ENCODE measurements at places on chromosomes 5 and 9.

GRCh38 chr5:53430618-53431252, 49.7 kb upstream of the FST start:
- peak; percentile 52 for DNase-seq

DNA sequence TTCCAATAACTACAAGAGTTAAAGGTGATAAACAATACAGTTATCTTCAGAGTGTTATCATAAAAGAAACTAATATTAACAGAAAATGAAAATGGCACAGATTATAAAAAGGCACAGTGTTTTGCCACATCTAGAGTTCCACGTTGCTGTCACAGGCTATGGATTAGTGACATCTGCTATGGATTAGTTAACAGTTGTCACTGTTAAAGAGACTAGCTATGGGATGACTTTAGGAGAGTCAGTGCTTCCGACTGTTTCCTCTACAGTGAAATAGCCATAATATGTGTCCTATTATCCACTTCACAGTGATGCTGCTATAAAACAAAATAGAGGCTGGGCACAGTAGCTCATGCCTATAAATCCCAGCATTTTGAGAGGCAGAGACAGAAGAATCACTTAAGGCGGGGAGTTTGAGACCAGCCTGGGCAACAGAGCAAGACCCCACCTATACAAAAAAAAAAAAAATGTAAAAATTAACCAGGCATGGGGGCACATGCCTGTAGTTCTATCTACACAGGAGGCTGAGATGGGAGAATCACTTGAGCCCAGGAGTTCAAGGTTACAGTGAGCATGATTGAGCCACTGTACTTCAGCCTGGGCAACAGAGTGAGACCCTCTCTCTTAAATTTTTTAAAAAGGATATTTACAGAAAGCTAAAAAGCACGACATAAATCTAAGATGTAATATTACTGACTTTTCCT, 19.7 kb downstream of the MAPKAP1 start:
- no peak for DNase-seq

DNA sequence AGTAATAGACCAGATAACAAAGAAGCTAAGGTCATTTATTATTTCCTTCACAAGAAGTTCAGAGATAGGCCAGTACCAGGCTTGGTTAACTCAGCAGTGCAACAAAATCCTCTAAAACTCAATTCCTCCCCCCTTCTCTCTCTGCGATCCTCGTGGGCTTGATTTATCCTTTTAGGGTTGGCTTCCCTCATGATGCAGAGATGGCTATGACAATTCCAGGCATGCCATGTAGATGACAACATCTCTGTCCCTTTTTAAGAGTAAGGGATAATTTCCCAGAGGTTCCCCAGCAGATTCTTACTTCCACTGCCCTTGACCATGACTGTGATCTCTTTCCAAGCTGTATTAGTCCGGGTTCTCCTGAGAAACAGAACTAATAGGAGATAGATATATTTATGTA, 28.7 kb upstream of the DAP start:
- no peak for DNase-seq

DNA sequence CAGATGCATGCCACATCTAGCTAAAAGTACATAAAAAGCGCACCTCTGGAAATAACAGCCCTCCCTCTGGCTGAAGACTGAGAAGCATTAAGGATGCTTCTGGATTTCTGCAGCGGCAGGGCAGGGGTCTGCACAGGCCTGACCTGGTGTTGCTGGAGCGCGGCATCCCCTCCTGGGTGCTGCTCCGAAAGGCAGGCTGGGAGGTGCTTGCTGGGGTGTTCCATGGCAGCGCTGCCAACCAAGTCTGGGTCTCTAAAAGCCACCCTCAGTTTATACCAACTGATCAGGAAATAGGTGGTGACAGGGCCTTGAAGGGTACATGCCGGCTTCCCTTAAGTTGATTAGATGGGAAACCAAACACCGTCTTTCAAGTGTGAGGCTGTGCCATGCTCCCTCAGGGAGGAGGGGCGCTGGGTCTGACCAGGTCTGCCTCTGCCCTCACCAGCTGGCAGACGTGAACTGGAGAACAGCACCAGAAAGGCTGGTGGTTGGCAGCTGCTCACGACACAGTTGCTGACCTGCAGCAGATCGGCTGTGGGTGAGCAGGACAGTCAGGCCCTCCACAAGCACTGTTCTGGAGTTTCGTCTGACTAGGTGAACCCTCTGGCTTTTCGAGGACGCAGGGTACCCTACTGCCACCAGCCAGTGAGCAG, 81.6 kb downstream of the DAP start:
- DNase-seq: no peak

DNA sequence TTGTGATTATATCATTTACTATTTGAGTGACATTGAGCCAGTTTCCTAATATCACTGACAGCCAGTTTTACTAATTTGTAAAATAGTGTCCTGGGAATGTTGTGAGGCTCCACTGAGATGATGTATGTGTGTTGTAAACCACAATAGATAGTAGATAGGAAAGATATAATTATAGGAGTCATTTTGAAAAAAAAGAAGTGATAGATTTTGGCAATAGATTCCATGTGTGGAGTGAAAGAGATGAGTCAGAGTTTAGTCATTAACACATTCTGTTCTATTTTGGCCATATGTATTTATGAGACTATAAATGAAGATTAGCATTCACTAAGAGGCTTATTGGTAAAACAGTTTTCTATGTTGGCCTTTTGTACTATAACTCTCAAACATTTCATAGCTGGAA, 388.2 kb downstream of the FAM170A start:
- no peak for DNase-seq

DNA sequence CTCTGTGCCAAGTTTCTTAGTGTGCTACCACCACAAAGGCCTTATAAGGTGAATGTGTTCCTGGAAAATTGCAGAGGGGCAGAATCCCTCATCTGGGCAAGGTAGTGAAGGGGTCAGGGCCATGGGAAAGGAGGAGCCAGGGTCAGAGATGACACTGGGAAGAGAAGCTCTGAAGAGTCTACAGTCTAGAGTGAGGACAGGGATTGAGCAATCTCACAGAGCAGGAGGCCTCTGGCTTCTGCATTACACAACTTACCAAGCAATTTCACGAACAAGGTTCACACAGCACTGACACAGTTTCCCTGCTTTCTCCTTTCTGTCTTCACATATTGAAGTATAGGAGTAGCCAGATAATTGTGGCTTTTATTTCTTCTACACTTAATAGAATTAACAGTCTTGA, 24.5 kb upstream of the IDNK start:
- DNase-seq: no peak

- no peak for DNase-seq
Observed at GRCh38 chr9:4011054-4011453, 288.8 kb downstream of the GLIS3 start.

DNA sequence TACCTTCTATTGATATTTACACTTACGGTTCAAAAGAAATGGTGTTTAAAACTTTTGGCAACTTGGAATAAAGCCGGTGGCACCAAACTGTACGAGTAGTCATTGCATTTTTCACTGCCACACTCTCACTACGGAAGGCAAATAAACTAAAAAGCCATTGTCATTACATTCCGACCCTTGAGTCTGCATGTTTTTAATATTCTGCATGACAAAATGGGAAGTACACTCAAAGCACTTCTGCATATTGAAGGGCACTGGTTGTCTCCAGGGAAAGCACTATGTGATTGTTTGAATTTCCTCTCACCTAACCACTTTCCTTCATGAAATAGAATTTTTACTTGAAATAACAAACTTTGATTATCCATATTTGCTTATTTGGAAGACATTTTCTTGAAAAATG, 426.3 kb downstream of the CETN3 start:
- DNase-seq: no peak

- no peak for DNase-seq
Observed at GRCh38 chr9:134030821-134031470, 5.7 kb downstream of the BRD3OS start.

GRCh38 chr9:36961051-36961450, 73.0 kb downstream of the PAX5 start:
- DNase-seq: no peak

GRCh38 chr5:33810491-33811120, 81.2 kb downstream of the ADAMTS12 start:
- DNase-seq: peak; percentile 9

DNA sequence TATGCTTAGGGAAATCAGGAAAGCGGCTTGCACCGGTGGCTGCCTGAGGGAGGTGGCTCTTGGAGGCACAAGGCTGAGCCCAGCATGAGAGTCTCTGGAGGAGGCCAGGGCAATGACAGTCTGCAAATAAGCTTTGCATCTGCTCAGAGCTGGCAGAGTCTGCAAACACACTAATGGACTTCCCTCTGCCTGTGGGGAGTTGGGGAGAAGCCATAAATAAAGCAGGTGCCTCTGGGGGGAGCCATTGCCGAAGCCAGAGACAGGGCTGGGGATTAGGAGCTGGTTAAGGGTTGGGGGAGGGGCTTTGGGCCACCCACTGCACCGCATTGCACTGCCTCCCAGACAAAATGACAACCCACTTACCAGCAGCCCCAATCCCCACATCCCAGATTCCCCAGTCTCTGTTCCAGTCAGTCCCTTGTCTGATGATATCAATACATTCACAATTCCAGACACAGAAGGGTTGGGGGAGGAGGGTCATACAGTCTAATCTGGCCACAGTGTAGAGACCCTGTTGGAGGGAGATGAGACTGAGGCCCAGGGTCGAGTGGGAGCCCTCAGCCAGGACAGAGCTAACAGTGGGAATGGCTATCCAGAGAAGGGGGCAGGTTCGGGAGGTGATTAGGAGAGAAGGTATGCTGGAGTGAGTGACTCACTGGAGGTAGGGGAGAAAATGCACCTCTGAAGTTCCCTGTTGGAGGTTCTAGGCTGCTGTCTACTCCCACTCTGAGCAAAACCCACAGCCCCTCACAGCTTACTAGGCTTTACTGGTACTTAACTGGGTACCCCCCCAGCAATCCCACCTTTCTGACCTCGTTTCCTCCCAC, 53.7 kb downstream of the PAX5 start:
- no peak for DNase-seq

DNA sequence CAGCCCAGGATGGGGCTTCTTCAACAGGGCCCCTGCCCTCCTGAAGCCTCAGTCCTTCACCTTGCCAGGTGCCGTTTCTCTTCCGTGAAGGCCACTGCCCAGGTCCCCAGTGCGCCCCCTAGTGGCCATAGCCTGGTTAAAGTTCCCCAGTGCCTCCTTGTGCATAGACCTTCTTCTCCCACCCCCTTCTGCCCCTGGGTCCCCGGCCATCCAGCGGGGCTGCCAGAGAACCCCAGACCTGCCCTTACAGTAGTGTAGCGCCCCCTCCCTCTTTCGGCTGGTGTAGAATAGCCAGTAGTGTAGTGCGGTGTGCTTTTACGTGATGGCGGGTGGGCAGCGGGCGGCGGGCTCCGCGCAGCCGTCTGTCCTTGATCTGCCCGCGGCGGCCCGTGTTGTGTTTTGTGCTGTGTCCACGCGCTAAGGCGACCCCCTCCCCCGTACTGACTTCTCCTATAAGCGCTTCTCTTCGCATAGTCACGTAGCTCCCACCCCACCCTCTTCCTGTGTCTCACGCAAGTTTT, 23.6 kb downstream of the PCDHGC5 start:
- DNase-seq: peak; percentile 76

DNA sequence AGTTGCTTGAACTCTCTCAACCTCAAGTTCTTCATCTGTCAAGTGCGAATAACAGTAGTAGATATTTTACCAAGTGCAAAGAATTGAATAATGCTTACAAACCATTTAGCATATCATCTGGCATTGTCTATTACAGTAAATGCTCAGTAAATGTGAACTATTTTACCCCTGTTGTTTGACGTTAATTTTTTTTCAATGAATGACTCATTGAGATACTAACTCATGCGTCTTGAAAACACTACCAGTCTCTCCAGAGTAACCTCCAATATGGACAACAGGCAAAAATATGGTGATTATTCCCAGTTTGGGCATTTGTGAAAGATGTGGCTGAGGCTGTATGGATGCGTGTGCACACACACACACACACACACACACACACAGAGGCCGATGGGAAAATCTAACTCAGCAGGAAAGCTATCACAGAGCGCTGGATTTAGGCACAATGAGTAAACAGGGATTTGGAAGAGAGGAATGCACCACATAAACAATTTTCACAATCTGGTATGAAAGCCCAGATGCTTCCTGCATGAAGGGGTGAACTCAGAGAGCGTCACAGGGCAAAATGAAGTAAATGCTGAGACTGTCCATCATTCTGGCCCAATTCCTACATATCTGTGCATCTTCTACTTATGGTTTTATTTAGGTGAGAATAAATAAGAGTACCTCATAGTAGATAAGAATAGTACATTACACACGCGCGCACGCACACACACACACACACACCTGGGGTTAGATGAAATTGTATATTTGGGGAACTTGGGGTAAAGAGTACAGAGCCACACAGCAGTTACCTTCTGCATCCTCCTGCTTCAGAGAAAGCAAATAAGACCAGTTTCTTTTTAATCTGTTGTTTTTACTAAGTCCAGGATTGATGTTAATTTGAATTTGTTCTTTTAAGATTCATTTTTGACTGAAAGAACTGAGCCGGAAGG, 128.7 kb downstream of the PALM2AKAP2 start:
- DNase-seq: peak; percentile 89

- no peak for DNase-seq
Observed at GRCh38 chr5:40871177-40871576, 30.0 kb downstream of the CARD6 start.

- DNase-seq: no peak
Observed at GRCh38 chr5:16345454-16345853, 120.1 kb downstream of the ZNF622 start.

GRCh38 chr5:112143690-112144089, 275.4 kb downstream of the EPB41L4A start:
- DNase-seq: peak; percentile 95

GRCh38 chr9:25684321-25684720, 6.1 kb upstream of the TUSC1 start:
- no peak for DNase-seq

DNA sequence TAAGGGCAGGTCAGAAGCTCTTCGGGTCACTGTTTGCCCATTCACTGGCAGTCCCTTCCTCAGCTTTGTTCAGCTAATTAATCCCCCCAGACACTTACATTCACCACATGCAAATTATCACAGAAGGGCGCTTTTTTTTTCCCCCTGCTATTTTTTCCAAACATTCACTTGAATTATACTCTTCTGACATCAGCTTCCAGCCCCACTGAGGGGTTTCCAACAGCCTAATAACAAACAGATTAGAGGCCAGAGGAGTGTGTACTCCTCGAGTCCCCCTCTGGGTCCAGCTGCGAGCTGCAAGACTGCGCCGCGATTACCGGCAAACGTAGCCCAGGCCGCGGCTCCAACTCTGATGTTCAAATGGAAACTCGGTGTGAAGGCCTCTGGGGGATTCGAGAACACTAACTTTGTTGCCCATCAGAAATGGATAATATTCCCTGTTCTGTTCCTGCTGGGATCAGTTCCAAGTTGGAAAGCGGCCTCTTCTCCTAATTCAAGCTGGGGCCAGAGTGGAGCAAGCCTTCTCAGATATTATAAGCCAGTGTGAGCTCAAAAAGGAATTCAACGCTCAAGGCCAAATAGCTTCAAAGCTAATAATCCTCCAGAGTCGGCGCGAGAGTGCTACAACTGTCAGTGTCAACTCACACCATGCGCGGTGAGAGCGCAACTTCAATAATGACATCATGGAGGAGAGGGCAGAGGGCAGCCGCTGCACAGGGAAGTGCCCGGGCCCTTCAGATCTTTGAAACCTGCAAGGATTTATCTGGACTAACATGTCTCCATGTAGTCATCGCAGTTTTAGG, 560.8 kb downstream of the BNC2 start:
- DNase-seq: no peak

- peak; percentile 47 for DNase-seq
Observed at GRCh38 chr5:90096415-90097081, 313.0 kb downstream of the CETN3 start.

GRCh38 chr5:40490464-40491111, 189.1 kb upstream of the PTGER4 start:
- no peak for DNase-seq

Measured in endothelial cell of umbilical vein (primary cell).